ENCODE measurements at places on chromosomes 4 and X. TPM values are rescaled to one million over a fixed set of nuclear protein-coding genes. Genes with fewer than 3 reads are reported as not detected.

PDE5A gene
- total RNA-seq, result 1.2 TPM

TMSB15B gene
- 32.8 TPM for total RNA-seq

HELT gene
- total RNA-seq, result not detected

GRK4 gene
- total RNA-seq, result 1.3 TPM

- DNase-seq, result no peak
Measured at GRCh38 chrX:15873566-15873965, 19.0 kb upstream of the AP1S2 start.

GRCh38 chrX:48578661-48579128, 4.4 kb downstream of the RBM3 start:
- DNase-seq, result no peak

GRCh38 chr4:40323866-40324265, 11.3 kb upstream of the CHRNA9 start:
- DNase-seq, result no peak

DNA sequence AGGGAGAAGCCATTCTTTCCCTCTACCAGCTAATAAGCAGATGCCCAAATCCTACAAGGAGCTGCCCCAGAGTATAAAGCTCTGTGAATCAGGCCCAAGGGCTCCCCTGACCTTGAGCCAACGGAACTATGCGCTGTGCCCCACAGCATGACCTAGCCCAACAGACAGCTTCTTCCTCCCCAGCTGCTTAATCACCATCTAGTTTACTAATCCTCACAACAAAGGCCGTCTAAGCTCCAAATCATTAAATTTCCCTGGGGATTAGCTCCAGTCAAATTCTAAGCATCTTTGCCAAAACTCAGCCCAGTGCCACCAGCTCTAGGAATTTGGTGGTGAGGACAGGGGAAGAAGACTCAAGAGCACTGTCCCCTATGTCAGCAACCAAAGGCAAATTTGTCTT, 113.1 kb downstream of the SHROOM4 start:
- no peak for DNase-seq

DNA sequence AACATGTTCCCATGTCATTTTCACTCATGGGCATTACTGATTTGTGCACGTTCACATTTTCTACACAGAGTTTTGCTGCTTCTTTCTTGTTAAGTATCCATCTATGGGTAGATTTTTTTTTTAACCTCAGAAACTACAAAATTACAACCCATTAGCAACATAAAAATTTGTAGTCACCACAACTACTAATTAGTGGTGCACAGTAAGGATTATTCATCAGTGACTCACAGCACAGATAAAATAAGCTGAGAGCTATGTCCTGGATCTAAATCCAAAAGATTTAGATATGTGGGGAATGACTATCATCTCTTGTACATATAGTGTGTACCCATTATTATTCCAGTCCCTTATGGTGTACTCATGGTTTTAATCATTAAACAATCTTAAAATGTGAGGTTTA, 19.7 kb upstream of the AMELX start:
- no peak for DNase-seq

DNA sequence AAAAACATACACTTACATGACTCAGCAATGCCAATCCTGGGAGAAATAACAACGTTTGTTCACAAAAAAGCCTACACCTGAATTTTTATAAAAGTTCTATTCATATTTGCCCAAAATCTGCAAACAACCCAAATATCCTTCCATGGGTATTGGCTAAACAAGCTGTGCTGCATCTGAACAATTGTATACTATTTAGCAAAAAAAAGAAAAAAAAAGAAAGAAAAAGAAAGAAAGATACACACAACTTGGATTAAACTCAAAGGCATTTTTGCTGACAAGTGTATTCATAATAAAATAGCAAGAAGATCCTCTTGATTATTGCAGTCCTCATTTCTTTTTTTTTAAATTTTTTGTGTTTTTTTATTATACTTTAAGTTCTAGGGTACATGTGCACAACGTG, 24.5 kb upstream of the MAGEA3 start:
- no peak for DNase-seq

DNA sequence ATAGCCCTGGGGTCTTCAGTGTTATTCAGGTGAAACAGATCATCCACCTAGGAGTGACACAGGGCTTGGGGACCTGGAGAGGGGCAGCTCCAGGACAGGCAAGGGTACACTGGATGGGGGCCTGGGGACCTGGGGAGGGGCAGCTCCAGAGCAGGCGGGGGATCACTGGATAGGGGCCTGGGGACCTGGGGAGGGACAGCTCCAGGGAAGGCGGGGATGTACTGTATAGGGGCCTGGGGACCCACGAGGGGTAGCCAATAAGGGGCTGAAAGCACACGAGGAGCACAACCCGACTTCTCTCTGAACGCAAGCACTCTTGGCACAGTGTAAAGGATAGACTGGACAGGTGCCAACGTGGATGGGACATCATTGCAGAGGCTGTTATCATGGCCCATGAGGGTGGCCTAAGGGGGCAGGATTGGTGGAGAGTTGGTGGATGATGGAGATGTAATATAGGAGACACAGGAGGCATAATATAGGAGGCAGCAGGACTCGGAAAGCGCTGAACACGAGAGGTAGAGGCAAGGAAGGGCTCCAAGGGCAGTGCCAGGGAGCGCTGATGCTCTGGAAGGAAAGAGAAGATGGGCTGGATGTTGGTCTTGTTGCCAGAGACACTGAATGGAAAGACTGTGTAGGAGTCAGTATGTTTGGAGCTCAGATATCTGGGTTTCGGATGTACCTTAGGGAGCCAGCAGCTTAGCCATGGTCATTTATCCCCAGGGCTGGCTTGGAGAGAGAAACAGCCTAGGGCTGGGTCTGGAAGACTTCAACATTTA, 37.9 kb upstream of the FGFBP2 start:
- DNase-seq, result no peak

- no peak for DNase-seq
Measured at GRCh38 chr4:56434599-56435139, 746 bp downstream of the PPAT start.

DNA sequence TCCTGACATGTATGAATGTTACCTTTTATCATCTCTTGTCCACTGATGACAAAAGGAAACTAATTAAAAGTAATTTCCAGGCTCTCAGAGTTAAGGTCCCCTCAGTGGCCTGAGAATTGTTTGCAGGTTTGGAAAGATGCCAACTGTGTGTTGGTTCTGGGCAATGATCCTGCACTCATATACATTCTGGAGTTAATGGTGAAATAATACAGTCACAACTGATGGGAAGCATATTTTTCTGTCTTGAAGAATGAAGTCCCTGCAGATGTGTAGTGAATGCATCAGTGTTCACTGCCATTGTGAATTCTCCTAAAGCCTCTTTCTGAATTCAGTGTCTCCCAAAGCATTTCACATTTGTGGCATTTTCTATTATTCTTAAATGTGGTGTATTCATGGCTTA, 238.1 kb upstream of the PPP1R2C start:
- no peak for DNase-seq

DNA sequence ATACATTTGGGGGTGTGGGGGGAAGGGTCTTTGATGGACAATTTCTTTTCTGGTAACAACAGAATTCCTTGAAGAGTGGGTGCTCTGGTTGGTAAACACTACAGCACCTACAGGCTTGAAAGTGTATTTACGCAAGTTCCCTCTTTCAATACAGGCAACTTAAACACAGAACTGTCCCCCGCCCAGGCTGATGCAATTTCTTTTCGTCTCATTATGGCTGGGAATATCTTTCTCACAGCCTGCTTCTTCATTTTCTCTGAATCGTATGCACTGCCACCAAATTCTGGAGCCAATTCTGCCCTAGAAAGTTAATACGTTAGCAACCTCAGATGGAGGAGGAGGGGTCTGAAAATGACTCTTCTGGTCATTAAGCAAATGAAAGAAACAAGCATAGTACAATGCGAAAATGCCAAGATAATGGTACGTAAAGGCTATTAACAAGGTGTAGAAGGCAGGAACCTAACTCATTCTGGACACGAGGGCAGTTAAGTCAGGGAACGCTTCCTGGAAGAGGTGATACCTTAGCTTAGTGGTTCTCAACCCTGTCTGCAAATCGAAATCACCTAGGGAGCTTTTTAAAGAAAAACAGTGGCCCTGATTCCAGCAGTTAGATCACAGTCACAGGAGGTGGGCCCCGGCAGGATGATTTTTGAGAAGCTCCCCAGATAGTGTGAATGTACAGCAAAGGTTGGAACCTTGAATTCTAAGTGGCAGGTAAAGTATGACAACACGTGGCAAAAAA, 1.0 kb downstream of the AGA start:
- no peak for DNase-seq

- DNase-seq, result no peak
Measured at GRCh38 chr4:88223516-88223915, 60.8 kb downstream of the PPM1K start.

GRCh38 chrX:153861733-153862310, 24.2 kb downstream of the L1CAM start:
- DNase-seq, result no peak

DNA sequence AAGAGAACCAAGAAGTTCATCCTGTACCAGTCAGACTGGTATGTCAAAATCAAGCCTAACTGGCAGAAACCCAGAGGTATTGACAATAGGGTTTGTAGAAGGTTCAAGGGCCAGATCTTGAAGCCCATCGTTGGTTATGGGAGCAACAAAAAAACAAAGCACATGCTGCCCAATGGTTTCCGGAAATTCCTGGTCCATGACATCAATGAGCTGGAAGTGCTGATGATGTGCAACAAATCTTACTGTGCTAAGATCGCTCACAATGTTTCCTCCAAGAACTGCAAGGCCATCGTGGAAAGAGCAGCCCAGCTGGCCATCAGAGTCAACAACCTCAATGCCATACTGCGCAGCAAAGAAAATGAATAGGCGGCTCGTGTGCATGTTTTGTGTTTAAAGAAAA, 172.7 kb upstream of the MED14 start:
- no peak for DNase-seq

DNA sequence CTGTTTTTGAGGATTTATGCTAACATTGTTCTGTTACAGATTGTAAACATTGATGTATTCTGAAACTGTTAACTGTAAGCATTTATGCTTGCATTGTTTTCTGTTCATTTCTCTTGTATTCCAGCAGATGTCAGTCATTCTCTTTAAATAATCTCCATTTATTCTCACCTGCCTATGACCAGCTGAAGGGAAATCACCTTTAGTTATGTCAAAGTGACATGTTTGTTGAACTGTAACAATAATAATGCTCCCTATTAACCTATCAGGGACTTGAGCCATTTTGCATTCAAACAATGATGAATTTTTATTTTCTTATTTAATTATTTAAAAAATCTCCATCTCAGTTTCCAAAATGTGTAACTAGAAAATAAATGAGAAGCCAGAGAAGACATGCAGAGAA, 58.0 kb downstream of the SPCS3 start:
- DNase-seq, result no peak

DNA sequence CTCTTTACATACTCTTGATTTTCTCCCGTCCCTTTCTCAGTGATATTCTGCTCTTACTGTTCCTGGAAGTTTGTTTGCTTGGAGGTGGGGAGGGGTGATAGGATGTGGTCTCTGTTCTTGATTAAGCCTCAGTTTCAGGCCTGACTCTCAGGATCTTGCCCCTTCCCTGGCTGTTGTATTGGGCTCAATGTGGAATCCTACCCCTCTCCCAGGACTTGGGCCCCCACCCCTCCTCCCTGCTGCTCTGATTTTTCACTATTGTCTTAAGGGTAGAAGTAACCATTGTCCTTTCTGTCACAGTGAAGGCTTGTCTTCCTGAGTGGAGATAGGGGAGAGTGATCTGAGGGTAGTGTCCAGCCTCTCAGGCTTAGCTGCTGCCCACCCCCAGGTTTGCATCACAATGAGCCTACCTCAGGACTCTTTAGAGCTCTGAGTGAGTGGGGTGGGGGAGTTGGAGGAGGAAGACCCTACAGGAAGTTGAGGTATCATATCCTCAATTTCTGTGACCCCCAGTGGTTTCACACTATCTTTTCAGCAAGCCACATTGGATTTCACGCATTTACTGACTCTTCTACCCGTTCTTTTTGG, 16.5 kb downstream of the CDKL5 start:
- DNase-seq, result no peak

DNA sequence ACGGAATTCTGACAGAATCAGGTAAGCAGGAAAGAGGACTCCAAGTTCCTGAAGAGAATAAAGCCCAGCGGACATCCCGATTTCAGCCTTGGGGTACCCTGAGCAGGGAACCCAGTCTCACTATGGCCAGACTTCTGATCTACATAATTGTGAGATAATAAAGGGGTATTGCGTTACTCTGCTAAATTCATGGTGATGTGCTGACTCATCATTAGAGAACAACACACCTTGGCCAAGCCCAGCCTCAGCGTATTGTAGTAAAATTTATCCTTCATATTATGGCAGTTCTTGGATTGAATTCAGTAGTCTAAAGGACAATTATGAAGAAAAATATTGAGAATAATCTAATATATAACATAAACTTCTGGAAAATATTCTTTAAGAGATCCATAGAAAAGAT, 170.2 kb upstream of the MAD2L1 start:
- no peak for DNase-seq

GRCh38 chr4:15451866-15452765, 17.6 kb upstream of the CC2D2A start:
- DNase-seq, result no peak

DNA sequence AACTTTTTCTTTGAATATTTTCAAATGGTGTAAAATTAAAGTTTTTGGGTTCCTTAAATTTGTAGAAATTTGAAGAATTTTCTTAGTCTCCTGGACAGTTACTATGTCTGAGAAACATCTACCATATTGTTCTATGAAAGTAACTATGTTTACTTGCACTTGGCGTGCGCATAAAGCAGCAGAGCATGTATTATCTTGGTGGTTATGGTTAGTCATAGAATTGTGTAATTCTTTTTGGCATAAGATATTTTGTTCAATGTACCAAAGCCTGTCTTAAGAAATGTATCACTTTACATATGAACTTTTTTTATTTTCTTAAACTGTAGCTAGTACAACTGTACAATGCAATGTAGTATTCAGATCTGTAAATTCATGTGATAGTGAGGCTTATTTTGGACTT, 49.2 kb downstream of the CDS1 start:
- DNase-seq, result no peak

GRCh38 chr4:145830699-145831098, 107.9 kb downstream of the ZNF827 start:
- DNase-seq, result no peak

- DNase-seq, result no peak
Measured at GRCh38 chr4:26786916-26787315, 73.7 kb upstream of the STIM2 start.

DNA sequence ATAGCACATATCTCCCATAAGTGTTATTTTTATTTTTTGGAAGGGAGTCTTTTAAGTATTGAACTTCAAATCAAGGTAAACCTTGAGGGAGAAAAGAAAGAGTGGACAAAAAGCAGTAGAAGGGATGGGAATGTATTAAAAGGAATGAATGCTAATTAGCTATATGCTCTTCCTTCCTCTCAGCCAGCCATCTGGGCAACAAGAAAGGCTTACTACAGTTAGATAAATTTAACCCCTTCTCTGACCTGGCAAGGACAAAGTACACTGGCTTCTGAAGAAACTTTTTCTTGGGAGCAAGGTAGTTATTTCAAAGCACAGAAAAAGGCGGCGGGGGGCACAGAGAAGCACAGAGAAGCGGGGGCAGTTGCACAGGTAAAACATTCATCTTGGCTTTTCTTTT, 54.6 kb downstream of the GAB1 start:
- DNase-seq, result no peak

Measured in epithelial cell of proximal tubule (primary cell).